ENCODE measurements at places on chromosomes 3 and 15.

DNA sequence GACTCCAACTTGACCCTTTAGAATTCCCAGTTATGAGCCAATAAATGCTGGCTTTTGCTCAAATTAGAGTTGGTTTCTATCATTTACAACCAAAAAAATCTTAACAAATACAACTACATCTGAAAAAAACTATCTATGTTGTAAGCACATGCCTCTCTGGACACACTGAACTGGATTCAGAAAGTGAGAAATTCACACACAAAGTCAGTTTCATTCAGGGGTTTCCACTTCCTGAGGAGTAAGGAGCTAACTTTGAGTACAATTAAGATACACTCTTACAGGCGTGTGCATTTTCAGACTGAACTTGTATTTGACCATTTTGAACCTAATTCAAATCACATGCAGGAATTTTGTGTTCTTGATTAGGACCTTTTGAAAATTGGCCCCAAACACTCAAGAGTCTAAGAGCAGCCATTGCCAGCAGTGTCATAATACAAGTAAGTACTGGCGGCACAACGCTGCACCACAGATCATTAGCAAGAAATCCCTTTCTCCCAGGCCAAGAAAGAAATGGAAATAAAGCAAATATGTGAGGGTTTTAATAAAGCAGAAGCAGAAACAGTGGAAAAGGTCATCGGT is 31.2 kb downstream of the LINS1 start:
- no peak for DNase-seq

DNA sequence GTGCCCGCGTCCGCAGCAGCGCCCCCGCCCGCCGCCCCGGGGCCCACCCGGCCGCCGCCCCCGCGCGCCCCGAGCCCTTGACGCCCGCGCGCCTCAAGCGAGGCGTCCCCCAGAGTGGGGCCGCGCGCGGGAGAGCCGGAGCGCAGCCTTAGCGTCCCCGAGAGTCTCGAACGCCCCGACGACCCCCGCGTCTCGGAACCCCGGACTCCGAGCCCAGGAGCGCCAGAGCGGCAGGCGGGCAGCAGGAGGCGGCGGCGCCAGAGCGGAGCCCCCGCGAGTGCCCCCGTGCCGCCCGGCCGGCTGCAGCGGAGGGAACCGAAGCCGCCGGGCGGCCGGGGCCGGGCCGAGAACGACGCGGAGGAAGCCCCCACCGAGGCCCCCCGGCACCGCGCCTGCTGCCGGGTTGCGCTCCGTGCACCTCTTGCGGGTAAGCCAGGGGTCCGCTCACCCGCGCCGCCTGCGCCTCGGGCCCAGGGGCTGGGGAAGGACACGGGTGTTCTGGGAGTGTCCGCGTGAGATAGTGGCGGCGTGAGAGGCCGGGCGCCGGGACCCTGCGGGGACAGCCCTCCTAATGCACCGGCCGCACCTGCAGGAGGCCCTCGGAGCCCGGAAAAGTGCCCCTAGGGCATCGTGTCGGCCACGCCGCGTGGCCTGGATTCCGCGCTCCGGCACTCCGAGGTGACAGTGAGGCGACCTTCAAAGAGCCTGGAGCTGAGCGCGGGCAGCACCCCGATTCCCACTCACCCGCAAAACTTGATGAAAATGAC is 52.0 kb upstream of the ULK4 start:
- no peak for DNase-seq

DNA sequence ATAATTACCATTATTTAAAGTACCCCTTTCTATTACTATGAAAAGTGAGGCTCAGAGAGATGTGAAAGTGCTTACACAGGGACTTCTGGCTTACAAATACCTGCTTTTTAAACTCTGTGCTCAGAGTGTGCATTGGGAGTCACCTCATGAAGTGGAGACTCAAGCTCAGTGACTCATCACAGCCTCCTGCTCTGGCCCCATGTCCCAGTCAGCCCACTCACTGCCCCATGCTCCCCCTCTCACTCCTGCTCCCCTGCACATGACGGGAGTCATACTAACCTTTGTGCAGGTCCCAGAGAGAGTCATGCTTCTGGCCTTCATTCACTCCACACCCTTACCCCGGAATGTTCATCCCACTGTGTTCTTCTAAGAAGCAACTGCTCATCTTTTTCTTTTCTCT is 20.2 kb downstream of the CCR1 start:
- no peak for DNase-seq

DNA sequence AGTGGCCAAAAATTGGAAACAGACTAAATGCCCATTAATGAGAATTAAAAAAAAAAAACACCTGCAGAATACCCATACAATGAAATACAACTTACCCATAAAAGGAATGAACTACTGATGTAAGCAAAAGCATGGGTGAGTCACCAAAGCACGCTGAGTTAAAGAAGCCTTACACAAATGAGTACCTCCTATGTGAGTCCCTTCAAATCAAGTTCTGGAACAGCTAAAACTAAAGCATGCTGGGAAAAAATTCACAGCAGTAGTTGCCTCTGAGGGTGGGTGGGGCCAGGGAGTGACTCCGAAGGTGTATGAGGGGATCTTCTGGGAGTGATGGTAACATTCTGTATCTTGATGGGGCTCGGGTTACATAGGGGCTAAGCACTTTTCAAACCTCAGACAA is 11.4 kb downstream of the MYO5C start:
- DNase-seq = no peak

DNA sequence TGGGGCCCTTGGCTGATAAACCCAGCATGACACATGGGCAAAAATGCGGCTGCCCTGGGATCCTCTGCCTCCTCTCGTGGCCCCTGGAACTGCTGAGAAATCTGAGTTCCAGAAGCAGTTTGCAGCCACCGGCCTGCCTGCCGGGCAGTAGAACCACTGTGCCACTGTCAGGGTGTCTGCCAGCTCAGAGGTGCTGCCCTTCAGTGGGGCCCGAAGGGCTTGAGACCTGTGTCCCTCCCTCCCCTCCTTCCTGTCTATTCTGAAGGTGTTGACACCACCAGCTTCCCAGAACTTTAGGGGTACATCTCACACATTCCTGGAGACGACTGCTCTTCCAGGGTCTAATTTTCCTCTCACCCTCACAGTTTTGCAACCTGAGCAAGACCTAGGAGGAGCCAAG is 88.2 kb upstream of the POMGNT2 start:
- DNase-seq = no peak

DNA sequence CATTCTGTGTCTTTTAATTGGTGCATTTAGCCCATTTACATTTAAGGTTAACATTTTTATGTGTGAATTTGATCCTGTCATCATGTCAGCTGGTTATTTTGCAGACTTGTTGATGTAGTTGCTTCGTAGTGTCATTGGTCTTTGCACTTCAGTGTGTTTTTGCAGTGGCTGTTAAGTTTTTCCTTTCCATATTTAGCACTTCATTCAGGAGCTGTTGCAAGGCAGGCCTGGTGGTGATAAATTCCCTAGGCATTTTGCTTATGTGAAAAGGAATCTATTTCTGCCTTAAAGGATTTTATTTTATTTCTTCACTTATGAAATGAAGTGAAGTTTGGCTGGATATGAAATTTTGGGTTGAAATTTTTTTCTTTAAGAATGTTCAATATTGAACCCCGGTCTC is 70.2 kb upstream of the CD96 start:
- DNase-seq = no peak

- DNase-seq = no peak
Measured at GRCh38 chr3:135084405-135084804, 289.3 kb downstream of the EPHB1 start.

- no peak for DNase-seq
Measured at GRCh38 chr3:190076601-190077394, 43.9 kb downstream of the P3H2 start.

GRCh38 chr3:122301063-122301462 is 24.0 kb upstream of the CSTA start:
- no peak for DNase-seq

- DNase-seq = no peak
Measured at GRCh38 chr15:77844798-77845446, 212.2 kb upstream of the LINGO1 start.

- DNase-seq = no peak
Measured at GRCh38 chr15:78762985-78763795, 48.1 kb downstream of the ADAMTS7 start.

DNA sequence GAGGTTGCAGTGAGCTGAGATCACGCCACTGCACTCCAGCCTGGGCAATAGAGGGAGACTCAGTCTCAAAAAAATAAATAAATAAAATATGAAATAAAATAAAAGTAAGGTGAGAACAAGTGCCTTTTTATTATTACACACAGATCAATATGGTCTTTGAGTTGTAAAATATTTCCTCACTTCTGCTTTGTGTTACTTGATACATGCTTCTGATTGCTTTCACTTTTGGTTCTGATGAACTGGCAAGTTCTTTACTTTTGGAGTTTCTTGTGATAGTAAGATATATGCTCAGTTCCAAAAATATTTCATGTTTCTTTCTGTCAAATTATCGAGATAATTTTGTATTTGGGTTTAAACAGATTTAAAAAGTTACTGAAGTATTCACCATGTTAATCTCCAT is 16.6 kb upstream of the GYG1 start:
- DNase-seq = no peak

GRCh38 chr3:31882895-31883294 is 98.2 kb downstream of the OSBPL10 start:
- DNase-seq = no peak

DNA sequence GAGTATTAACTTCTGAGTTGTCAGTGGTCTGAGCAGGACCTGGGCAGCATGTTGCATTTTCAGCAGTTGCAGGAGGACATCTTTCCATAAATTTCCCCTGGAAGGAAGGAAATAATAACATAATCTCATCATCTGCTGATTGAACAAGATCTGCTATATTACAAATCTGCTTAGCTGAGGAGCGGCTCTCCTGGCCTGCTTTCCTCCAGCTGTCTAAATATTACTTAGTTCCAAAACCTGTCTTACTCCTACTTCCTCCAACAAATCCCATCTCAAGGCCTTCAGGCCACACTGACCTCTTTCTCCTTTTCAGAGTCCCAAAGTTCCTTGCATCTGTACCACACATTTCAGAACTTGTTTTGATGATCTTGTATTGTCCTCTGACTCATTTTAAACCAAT is 364.4 kb upstream of the MCTP2 start:
- DNase-seq = no peak

Measured in NCI-H748 treated with DMSO at 0.1 percent for 48 hours (cell line).